ENCODE measurements at places on chromosomes 6 and 20. TPM values are rescaled to one million over a fixed set of nuclear protein-coding genes. Genes with fewer than 3 reads are reported as not detected.

The EPPIN gene
- total RNA-seq = not detected

The MOG gene
- not detected for total RNA-seq

The KCNK5 gene
- under 0.01 TPM for total RNA-seq

The DSE gene
- 148 TPM for total RNA-seq

The PRSS35 gene
- not detected for total RNA-seq

The CLPSL1 gene
- not detected for total RNA-seq

The DEFB132 gene
- total RNA-seq = not detected

The POU5F1 gene
- 0.50 TPM for total RNA-seq

The MDFI gene
- total RNA-seq = 67.1 TPM

The ZC3H12D gene
- 0.07 TPM for total RNA-seq

The SLC17A9 gene
- total RNA-seq = 0.28 TPM

The FOXC1 gene
- 6.9 TPM for total RNA-seq

The BMP7 gene
- total RNA-seq = not detected

The C20orf96 gene
- 2.5 TPM for total RNA-seq
